Stimulated activated CD8-positive, alpha-beta memory T cell treated with anti-CD3 and anti-CD28 coated beads, Interleukin-4, amount 100 ng/mL, for 1 hour (primary cell): ENCODE measurements at places on chromosomes 16 and 17.

DNA sequence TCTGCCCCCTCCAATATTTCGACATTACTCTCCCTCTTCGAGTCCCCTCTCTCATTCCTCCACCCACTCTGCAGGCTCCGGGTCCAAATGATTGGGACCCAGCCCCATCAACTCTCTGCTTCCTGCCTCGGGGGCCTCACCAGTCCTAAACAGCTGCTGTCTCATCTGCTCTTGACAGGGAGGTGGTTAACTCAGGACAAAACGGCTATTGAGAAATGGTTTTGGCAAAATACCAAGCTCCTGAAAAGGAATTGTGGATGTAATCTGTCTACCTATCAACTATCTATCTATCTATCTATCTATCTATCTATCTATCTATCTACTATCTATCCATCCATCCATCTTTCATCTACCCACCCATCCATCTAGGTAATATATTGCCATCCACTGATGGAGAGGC lies 2.2 kb downstream of the CD300H start:
- no peak for DNase-seq

GRCh38 chr16:82059983-82060421 lies 24.9 kb downstream of the HSD17B2 start:
- no peak for DNase-seq

- DNase-seq = no peak
These were observed 795.1 kb upstream of the CDH8 start for GRCh38 chr16:62831235-62831850.

- DNase-seq = no peak
These were observed 2.6 kb downstream of the AXIN2 start for GRCh38 chr17:65558683-65559460.

DNA sequence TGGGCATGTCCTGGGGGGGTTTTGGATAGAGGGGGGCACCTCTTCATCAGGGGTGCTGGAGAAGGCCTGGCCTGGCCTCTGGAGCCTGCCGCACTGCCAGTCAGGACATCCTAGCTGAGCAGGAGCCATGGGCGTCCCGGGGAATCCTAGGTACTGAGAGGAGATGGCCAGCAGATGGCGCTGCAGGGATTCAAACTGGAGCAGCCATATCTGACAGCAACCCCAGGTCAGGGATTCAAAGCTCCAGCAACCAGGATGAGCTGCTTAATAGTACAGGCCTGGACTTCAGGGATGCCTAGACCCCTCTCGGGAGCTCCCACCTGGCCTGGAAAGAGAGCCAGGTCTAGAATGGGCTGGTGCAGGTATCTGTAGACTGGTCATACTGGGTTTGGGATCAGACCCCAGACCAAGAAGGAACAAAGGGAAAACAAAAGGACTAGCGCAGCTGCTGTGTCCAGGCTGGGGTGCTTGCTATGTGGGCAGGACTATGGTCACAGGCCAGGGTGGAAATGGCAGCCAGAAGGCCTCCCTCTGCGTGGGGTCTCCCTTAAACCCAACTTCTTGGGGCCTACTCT lies 306.9 kb upstream of the RBFOX1 start:
- no peak for DNase-seq
